Astrocyte of the cerebellum (primary cell): ENCODE measurements at places on chromosomes 2 and 18.

DNA sequence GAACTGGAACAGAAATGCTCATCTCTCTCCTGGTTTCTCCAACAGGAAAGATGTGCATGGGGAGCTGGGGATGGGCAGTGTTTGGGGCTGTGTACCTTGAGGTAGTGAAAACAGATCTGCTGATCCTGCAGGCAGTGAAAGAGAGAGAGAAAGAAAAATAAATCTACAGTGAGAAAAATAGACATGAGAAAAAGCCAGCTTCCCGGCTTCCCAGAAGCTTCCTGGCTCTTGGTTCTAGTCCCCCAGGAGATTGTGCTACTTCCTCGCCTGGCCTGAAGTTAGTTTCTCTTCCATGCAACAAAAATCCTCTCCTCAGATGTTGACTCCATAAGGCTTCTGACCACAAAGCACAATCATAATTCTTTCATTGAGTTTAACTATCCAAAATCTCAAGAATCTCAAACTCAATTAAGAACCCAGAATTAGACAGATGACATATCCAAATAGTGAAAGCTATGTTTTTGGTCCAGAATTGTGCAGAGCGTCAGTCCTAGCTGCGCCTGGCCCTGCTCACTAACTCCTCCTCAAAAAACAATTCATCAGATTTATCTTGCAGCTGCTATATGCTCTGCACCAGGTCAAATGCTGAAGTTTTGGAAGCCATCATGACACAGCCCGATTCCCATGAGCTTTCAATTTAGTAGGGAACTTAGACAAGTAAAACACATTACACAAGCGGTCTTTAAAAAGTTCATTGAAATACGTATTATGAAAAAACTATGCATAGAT, 20.1 kb upstream of the NAB1 start:
- DNase-seq: no peak

GRCh38 chr2:161825429-161825828, 201.2 kb downstream of the SLC4A10 start:
- DNase-seq: no peak

DNA sequence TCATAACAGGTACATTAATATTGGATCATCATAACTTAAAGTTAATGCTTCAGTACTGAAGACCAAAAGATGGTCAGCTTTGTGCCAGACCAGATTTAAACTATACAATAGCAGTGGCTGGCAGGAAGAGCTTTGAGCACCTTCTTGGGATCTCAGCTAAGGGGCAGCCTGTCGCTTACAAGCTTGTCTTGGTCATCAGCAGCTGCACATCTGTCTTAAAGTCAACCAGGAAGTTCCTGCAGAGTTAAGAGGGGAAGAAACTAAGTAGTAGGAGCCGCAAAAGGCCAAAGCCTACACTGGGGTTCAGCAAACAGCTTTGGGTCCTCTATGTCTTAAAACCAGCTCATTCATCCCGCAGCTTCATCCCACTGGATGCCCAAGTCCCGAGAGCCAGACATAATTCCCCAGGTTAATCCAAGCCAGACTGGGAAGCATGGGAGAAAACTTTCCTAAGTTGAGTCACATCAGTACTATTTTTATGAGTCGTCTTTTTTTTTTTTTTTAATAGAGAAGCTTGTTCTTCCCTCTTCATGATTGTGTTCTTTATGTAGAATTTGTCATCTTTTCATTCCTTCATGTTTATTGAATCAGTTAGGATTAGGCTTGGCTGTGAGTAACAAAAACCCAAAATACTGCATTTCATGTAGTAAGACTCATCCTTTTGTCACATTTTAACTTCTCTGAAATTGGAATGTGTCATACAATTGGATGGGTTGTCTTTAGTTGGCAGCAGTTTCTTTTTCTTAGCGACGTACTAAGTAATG, 59.3 kb downstream of the SERTAD2 start:
- DNase-seq: no peak

GRCh38 chr2:182247831-182248230, 179.0 kb downstream of the PDE1A start:
- no peak for DNase-seq

GRCh38 chr18:44973282-44973681, 292.6 kb downstream of the SETBP1 start:
- DNase-seq: no peak

DNA sequence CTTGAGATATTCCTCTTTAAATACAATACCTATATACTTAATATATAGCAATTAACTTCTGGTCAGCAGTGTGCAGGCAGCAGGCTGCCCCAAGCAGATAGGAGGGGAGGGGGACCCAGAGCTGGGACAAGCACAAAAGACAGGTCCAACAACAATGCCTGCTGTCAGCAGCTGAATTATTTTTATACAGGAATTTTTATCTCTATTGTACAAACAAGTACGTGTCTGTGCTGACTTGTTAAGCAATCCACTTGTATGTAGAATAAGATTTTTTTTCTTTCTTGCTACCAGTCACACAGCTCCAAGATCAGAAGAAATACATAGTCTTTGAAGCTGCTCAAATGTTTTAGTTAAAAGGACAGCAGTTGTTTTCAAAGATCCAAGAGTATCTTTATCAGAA, 16.7 kb downstream of the BCL11A start:
- DNase-seq: no peak

- no peak for DNase-seq
Measured at GRCh38 chr2:136361521-136361920, 243.6 kb upstream of the CXCR4 start.

DNA sequence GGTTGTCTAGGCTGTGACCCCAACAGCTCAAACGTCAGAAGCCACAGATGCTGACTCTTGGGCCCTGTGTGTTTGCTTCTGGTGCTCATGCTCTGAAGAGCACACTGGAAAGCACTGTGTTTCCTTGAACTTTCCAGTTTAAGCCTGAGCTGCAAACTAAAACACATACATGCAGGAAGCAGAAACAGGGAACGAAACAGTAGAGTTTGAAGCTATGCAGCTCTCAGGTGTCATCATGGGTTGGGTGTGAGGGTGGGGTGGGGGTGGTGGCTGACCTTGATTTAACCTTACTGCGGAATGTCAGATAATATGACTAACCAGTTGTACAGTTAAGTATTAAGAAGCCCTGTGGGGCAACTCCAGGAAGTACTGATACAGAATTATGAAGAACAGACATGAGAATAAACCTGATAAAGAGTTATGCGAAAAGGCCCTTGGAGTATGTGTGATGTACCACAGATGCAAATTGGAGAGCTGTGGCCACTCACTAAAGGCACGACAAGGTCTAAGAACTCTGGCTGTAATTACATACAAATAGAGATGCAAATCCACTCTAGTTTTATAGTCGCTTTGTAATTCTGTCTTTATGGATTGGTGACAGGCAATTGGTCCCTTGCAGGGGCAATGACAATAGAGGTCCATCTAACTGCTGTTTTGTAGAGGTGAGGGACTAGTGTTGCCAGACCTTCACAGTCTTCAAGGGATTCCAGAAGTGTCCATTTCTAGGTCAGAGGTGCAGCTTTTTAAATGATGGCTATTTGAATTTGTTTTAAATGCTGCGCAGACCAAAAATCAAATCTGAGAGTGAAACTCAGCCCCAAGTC, 273.1 kb downstream of the NAPG start:
- no peak for DNase-seq

DNA sequence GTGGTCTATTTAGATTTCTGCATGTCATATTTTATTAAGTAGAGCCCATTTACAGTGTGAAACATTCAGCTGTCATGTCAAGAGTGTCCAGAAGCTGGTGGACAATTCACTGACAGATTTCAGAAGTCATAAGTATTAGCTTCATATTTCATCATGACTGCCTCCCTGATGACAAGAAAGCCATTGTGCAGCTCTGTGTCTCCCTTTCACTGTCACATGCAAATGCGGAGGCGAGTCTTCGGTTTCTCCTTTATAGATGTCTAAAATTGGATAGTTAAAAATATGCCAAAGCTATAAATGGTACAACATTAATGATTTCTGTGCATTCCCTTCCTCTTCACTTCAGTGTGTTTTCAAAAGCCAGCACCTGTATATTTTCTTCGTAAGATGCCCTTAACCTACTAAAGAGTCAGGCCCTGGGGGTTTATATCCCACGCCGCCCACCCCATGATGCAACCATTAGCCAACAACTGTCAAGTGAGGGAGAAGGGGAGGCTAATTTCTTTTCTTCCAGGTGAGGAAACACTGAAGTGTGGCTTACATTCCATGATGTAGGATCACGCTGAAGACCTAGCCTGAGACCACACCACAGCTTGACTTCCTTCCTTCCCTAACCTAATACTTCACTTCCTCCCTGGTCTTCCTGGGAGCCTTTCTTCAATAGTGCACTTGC, 99.6 kb upstream of the DDX18 start:
- DNase-seq: no peak

GRCh38 chr2:126506786-126507185, 149.2 kb upstream of the GYPC start:
- DNase-seq: no peak

GRCh38 chr2:6506859-6507258, 358.8 kb downstream of the CMPK2 start:
- DNase-seq: no peak
